Neural progenitor cell (in vitro differentiated cells): ENCODE measurements at places on chromosomes 11 and 22.

DNA sequence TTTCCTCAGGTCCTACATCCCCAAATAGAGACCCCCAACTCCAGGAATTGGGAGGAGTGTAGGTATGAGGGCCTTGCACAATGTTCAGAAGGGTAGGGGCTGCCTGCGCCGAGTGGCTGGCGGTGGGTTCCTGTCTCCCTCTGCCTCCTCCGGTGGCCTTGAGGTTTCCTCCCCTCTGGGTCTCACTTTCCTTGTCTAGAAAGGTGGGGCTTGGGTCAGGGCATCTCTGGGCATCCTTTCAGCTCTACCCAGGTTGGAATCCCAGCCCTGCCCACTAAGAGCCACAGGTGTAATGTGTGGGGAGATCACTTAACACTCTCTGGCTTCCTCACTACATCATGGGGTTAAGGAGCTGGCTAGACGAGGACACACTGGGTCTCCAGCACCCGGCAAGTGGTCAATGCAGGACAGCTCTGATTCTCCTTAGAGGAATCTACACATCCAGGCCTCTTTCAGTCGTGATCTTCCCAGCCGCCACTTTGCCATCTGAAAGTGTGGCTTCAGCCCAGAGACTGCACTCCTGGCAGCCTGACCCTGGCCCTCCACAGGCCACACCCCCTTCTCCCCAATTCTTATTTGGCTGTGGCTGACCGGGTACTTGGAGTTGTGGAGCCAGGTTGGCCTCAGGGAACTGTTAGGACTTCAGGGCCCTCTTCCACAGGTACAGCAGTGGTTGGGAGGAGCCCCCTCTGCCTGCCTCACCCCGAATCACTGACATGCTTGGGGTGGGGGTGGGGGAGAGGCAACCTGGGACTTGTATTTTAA, 22.1 kb downstream of the PRDM11 start:
- no peak for DNase-seq

- DNase-seq: no peak
Observed at GRCh38 chr11:13207665-13208594, 69.7 kb upstream of the BMAL1 start.

DNA sequence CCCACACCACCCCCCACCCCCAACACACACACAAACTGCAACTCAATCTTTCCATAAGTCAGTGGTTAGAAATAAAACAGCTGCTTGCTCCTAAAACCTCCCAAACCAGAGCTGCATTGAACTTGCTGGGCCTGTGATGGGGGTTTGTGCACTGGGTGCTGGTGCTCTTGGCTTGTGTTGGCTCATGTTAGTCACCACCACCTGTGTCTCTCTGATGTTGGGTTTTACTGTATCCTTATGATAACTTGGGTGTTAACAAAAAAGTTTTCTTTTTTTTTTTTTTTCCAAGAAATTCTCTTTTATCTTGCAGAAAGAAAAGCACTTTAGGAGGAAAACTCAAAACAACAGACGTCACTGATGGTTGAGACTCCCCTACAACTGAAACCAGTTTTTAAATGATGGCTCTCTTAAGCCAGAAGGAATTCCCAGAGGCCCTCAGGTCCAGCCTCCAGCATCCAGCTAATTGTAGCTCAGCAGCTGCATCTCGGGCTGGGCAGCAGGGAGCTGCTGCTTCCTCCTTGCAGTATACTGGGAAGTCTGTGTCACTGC, 79.9 kb upstream of the DRD2 start:
- no peak for DNase-seq

DNA sequence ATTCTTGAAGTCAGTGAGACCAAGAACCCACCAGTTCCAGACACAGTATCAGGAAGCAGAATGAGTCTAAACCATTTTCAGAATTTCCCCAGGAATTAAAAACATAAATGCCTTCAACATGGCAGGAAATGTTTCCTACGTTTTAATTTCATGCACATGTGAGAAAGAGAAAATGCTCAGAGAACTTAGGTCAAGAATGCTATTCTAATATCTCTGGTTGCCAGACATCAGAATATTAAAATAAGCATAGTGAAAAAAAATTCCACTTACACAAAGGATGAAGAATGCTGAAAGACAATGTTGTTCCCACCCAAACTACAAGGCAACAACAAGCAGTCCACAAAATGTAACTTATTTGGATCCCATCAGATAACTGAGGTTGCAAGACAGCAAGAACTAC, 104.8 kb downstream of the RAB38 start:
- no peak for DNase-seq

GRCh38 chr22:50218996-50219727, 18.4 kb downstream of the SELENOO start:
- DNase-seq: no peak

GRCh38 chr11:45848654-45849081, 1.4 kb downstream of the CRY2 start:
- DNase-seq: no peak

DNA sequence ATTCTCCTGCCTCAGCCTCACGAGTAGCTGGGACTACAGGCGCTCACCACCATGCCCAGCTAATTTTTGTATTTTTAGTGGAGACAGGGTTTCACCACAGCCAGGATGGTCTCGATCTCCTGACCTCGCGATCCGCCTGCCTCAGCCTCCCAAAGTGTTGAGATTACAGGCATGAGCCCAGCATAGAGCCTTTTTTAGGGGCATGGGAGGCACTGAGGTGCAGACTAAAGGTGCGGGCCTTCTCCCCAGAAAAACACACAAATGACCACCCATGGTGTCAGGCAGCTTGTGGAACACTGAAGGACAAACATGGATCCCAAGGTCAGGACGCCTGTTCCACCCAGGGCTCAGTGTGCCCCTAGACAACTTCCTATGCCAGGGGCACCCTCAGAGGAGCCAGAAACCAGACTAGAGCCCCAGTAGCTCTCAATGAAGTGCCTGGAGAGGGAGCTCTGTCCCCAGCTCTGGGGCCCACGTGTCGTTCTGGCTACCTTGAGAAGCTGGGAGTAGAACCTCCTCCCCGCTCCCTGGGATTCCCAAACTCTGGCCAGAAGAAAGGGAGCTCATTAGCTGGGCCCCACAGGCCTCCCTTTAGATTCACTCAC, 21.2 kb upstream of the CD5 start:
- DNase-seq: no peak

DNA sequence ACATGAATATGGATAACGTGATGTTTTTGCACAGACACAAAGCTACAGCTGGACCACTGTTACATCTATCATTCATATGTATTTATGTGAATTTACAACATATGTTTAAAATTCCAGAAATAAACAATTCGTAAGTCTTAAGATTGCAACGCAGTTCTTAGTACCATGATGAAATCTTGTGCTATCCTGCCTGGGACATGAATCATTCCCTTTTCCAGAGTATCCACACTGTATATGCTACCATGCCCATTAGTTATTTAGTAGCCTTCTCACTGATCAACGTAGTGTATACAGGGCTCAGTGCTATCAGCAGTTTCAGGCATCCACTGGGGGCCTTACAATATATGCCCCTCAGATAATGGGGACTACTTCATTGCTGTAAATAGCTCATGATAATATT, 4.3 kb downstream of the ATL3 start:
- no peak for DNase-seq

GRCh38 chr11:36352922-36353321, 56.8 kb downstream of the PRR5L start:
- no peak for DNase-seq

- DNase-seq: no peak
Observed at GRCh38 chr11:63667995-63668795, 3.0 kb downstream of the ATL3 start.

DNA sequence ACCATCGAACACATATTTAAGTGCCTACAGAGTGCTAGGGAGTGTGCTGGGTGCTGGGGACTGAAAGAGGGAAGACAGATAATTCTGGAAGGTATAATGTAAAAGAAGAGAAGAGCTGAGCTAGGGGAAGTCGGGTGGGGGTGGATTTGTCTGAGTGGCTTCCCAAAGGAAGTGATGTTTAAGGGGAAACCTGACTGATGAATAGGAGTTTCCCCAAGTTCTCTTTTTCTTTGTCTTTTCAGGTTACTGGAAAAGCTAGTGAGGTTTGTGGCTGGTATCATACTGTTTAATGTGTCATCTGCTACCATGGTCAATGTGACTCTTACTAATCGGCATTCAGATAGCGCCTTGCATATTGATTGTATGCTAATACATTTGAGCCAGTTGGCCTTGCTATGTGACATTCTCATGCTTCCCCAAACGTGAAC, 151.6 kb upstream of the MTMR2 start:
- no peak for DNase-seq

DNA sequence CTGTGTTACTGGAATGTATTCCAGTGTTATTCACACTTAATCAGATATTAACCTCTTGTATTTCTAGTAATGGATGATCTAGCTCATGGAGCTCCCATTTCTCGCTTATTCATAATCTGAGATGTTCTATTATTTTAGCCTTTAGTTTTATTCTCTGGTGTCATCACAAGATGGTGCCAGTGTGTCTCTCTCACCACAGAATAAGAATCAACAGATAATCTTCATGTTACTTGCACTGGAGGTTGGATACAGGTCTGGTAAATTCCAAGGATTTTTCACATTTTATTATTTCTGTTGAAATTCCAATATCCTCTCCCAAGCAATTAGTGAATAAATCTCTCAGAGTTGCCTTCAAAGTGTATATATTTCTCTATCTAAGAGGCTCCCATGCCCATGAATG, 74.6 kb downstream of the CASP12 start:
- no peak for DNase-seq

- no peak for DNase-seq
Observed at GRCh38 chr11:32425761-32426160, 9.6 kb downstream of the WT1 start.

DNA sequence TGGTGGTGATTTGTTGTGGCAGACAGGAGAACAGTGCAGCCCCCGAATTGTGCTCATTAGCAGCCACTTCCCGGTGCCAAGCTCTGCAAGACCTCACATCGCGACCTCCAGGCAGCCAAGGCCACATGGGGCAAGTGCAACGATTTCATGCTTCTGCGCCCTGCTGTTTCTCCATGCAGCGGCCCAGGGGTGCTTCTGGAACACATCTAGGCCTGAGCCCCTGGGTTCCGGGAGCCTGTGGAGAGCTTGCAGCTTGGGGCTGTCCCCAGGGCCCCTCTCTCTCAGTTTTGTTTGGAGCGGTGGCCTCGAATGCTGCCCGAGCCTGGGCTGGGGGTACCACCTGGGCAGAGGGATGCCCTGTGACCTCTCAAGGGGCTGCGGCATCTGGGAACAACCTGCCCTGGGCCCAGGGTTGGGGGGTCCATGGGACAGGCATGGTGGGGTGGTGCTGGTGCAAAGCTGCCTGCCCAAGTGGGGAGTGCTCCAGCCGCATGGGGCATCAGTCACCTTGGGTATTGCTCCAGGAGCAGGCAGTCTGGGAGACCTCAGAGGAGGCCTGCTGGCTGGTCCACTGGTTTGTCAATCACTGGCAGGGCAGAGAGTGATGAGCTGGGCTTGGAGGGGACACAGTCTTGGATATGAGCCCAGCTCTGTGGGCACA, 51.9 kb downstream of the TPCN2 start:
- DNase-seq: no peak

GRCh38 chr22:32528316-32528715, 53.7 kb downstream of the FBXO7 start:
- no peak for DNase-seq

GRCh38 chr11:30853439-30853838, 267.3 kb upstream of the MPPED2 start:
- no peak for DNase-seq

DNA sequence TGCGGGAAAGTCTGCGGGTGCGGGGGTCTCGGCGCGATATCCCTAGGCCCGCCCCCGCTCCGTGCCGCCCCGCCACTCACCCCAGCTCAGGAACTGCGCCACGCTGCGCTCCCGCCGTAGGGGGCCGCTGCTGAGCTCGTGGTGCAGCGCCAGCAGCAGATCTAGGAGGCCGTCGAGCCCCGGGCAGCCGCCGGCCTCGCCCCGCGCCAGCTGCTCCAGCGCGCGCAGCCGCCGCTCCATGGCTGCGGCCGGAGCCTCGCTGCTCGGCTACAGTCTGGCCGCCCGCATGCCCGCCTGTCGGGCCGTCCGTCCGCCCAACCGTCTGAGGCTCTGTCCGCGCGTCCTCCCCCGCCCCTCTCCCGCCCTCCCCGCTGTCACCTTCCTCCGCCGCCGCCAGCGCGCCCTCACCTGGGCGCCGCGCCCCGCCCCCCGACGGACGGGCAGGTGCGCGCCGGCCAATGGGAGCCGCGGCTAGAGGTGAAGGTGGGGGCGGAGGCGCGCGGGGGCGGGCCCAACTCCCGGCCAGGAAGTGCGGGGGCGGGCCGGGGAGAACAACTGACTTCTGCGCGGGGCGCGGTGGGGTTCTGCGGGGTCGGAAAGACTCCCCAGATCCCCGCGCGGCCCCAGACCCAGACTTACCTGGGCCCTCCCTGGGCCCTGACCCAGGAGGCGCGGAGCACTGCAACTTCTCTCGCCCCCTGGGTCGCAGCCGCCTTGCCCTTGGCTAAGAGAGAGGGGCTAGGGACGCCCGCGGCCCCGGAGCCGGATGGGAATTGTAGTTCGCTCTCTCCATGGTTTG, at the start of gene CDC42BPG:
Gene CDC42BPG, minus strand, starts transcription at position 324 of the 799 bp plus-strand sequence. Its CDS starts 84 bp downstream, at position 240.
- peak; percentile 82 for DNase-seq
